SK-N-SH (cell line): ENCODE measurements at places on chromosomes 5 and 9. TPM values are rescaled to one million over a fixed set of nuclear protein-coding genes. Genes with fewer than 3 reads are reported as not detected.

- no peaks in the 10 kb centered on the region for H3K27me3 ChIP-seq
- H3K4me3 ChIP-seq = no peak overlapping the region
- H3K36me3 ChIP-seq = no peaks in the 10 kb centered on the region
- no peak overlapping the region for H3K27ac ChIP-seq
Observed at GRCh38 chr5:150266871-150267291, 22.7 kb downstream of the CAMK2A start.

The TIGD6 gene
- 4.7 and 4.8 TPM in 2 replicates for polyA plus RNA-seq

DNA sequence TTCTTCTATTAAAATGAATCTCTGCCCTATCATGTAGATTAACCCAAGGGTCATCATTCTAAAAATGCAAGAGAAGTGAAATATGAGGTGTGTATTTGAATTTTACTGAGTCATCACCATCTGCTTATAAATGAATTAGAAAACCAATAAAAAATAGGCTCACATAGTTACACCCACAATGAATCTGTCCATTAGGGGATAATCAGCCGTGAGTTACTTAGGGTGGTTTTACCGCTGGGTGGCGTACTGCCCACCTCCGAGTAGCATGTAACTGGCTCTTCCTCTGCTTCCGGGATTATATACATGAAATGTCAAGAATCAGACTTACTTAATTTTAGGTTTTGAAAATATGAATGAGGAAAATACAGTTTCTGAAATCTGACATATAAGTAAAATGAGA, 332.9 kb upstream of the CCNG1 start:
- no peaks in the 10 kb centered on the region for H3K27me3 ChIP-seq
- no peak overlapping the region for H3K4me3 ChIP-seq
- DNase-seq = no peak
- no peaks in the 10 kb centered on the region for H3K36me3 ChIP-seq

- no peaks in the 10 kb centered on the region for H3K36me3 ChIP-seq
- no peaks in the 10 kb centered on the region for H3K27me3 ChIP-seq
- H3K4me1 ChIP-seq = peaks cover 10% of the 10 kb centered on the region; the same call in 1 of the 2 replicates
- H3K27ac ChIP-seq = no peak overlapping the region
- no peak overlapping the region for H3K4me3 ChIP-seq
Observed at GRCh38 chr9:129583308-129584038, 37.4 kb downstream of the C9orf50 start.

GRCh38 chr5:35324679-35325078, 94.4 kb upstream of the PRLR start:
- no peaks in the 10 kb centered on the region for H3K27me3 ChIP-seq
- no peaks in the 10 kb centered on the region for H3K4me1 ChIP-seq
- H3K36me3 ChIP-seq = no peaks in the 10 kb centered on the region
- DNase-seq = no peak
- no peak overlapping the region for H3K27ac ChIP-seq

- no peaks in the 10 kb centered on the region for H3K27me3 ChIP-seq
- no peak overlapping the region for H3K4me3 ChIP-seq
- H3K36me3 ChIP-seq = peaks cover 3% of the 10 kb centered on the region
- DNase-seq = peak; percentile 14
Observed at GRCh38 chr9:26159575-26160392, 481.5 kb upstream of the TUSC1 start.

GRCh38 chr9:127407492-127407843, 10.5 kb downstream of the SLC2A8 start:
- H3K4me3 ChIP-seq = no peak overlapping the region
- H3K36me3 ChIP-seq = no peaks in the 10 kb centered on the region
- no peaks in the 10 kb centered on the region for H3K4me1 ChIP-seq
- no peak overlapping the region for H3K27ac ChIP-seq
- no peaks in the 10 kb centered on the region for H3K27me3 ChIP-seq
- DNase-seq = no peak

The WNK2 gene
- 0.12 and 0.36 TPM in 2 replicates for polyA plus RNA-seq

GRCh38 chr5:103745353-103746065, 182.9 kb upstream of the NUDT12 start:
- H3K4me3 ChIP-seq = no peak overlapping the region
- H3K27me3 ChIP-seq = no peaks in the 10 kb centered on the region
- DNase-seq = no peak
- no peaks in the 10 kb centered on the region for H3K36me3 ChIP-seq
- H3K27ac ChIP-seq = no peak overlapping the region
- no peaks in the 10 kb centered on the region; the same call in none of the 2 replicates for H3K4me1 ChIP-seq

The SLC45A2 gene
- polyA plus RNA-seq = 0.02 TPM in 1 of 2 replicates, not detected in the other

The PCDHB13 gene
- 0.85 and 0.88 TPM in 2 replicates for polyA plus RNA-seq

The EIF4E1B gene
- not detected in 2 replicates for polyA plus RNA-seq

DNA sequence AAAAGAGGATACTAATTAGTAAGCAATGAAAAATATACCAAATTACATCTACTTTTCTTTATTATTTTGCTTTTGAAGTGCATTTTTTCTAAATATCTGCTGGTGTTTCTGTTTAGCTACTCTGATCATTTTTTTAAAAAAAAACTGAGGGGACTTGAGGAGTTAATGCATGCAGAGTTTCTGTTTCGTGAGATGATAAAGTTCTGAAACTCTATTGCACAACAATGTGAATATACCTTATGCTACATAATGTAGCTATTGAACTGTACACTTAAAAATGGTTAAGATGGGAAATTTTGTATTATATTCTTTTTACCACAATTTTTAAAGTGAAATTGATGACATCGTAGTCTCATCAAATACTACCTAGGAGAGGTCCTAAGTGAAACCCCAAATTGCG, 288.3 kb upstream of the NR4A3 start:
- H3K4me3 ChIP-seq = no peak overlapping the region
- DNase-seq = no peak
- no peaks in the 10 kb centered on the region for H3K4me1 ChIP-seq
- H3K27ac ChIP-seq = no peak overlapping the region
- H3K27me3 ChIP-seq = no peaks in the 10 kb centered on the region
- H3K36me3 ChIP-seq = no peaks in the 10 kb centered on the region

GRCh38 chr5:87210076-87210475, 57.6 kb upstream of the RASA1 start:
- DNase-seq = no peak
- peaks cover 13% of the 10 kb centered on the region; the same call in 1 of the 2 replicates for H3K4me1 ChIP-seq
- peak overlapping the region; percentile 71 for H3K27ac ChIP-seq
- no peaks in the 10 kb centered on the region for H3K27me3 ChIP-seq
- no peaks in the 10 kb centered on the region for H3K36me3 ChIP-seq

The FBXL7 gene
- polyA plus RNA-seq = 6.3 and 7.0 TPM in 2 replicates

- no peak overlapping the region for H3K27ac ChIP-seq
- no peaks in the 10 kb centered on the region for H3K4me1 ChIP-seq
- H3K4me3 ChIP-seq = no peak overlapping the region
- no peaks in the 10 kb centered on the region for H3K27me3 ChIP-seq
- H3K36me3 ChIP-seq = no peaks in the 10 kb centered on the region
Observed at GRCh38 chr5:79774171-79774854, 84.7 kb downstream of the CMYA5 start.

DNA sequence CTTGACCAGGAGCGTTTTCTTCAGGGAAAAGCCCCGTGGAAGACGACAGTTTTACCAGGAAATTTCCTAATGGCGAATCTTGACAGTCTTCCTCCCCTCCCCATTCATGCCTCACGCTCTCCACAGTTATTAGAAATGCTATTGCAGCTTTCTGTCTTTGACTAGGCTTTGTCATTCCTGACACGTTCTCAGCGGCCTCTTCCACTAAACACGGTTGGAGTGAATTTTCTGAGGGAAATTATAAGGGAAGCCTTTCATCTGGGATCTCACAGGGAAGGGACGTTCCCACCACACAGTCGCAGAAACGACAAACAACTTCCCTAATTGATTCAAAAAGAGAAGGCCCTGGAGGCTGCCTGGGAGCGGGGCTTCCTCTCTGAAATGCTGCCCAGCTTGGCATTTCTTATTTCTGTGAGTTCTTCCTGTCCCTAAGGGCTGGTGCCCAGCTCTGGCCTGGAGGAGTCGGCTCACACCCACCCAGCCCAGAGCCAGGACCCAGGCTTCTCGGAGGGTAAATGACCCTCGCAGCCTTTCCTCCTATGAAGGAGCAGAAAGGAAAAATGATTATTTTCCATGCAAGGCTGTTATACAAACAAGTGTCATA, 57.1 kb upstream of the PPP1R26 start:
- H3K4me1 ChIP-seq = no peaks in the 10 kb centered on the region
- no peak overlapping the region for H3K27ac ChIP-seq
- no peak overlapping the region for H3K4me3 ChIP-seq
- H3K27me3 ChIP-seq = no peaks in the 10 kb centered on the region
- no peaks in the 10 kb centered on the region for H3K36me3 ChIP-seq

DNA sequence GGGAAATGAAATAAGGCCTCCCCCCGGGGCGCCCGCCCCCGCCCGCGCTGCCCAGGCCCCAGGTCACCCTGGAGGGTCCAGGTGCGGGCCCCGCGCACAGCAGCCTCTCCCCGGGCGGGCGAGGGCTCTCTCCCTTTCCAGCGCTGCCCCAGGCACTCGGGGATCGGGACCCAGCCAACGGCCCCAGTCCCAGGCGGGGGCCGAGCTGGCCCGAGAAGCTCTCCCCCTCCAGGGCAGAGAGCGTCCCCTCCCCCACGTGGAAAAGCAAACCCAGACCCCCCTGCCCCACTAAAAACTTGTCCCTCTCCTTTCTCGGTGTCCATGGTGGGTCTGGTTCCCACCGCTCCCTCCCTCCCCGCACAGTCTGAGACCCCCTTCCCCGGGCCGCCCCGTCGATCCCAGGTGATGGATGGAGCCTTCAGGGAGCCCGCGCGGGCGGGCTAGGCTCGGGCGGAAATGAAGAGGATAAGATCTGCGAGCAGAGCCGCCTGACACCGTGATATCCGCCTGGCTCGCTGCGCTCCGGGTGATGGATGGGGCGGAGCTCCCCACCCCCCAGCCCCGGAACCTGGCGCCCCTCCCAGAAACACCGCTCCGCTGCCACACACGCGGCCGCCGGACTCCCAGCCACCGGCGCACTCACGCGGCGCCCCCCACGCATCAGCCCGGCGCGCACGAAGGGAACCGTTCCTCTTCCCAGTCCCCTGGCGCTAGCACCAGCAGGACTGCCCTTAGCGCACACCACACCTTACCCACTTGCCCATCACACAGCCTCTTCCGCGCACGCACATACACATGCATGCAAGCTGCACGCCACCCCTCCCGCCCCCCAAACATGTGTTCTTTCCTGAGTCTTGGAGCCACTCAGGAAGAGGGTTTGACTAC, 81.7 kb upstream of the ZBTB43 start:
- peaks cover 12% of the 10 kb centered on the region; the same call in 1 of the 2 replicates for H3K27me3 ChIP-seq
- H3K4me1 ChIP-seq = peaks cover 10% of the 10 kb centered on the region; the same call in 1 of the 2 replicates
- peak; percentile 87 for DNase-seq
- peak overlapping the region; percentile 54; the same call in 1 of the 2 replicates for H3K4me3 ChIP-seq

- no peaks in the 10 kb centered on the region for H3K36me3 ChIP-seq
- no peaks in the 10 kb centered on the region for H3K27me3 ChIP-seq
- no peak overlapping the region for H3K27ac ChIP-seq
- H3K4me3 ChIP-seq = no peak overlapping the region
- DNase-seq = no peak
Observed at GRCh38 chr9:93601666-93602065, 25.3 kb downstream of the PHF2 start.

The POLR1E gene
- polyA plus RNA-seq = 38.8 and 42.1 TPM in 2 replicates

The PRDM9 gene
- not detected in 2 replicates for polyA plus RNA-seq

DNA sequence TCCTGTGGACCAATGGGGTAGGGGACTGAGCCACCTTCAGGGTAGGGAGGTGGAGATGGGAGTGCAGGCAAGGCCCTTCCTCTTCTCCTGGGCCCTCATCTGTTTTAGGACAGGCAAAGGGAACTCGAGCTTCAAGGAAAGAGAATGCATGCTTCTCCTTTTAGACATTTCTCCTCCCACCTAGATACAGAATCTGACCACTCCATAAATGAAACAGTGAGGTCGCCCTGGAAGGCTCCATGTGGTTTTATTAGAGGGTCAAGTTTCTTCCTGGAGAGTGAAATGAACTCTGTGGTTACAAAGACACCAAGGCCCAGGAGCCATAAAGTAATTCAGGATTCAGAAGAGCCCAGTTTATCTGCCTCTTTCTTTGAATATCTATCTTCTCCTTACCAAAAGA, 14.9 kb downstream of the LHFPL2 start:
- no peak for DNase-seq
- H3K4me3 ChIP-seq = no peak overlapping the region
- H3K4me1 ChIP-seq = peaks cover 47% of the 10 kb centered on the region
- peaks cover 38% of the 10 kb centered on the region for H3K36me3 ChIP-seq
- H3K27ac ChIP-seq = peak overlapping the region; percentile 15; the same call in 1 of the 2 replicates

GRCh38 chr9:123046406-123047195, 13.1 kb downstream of the GPR21 start:
- no peak overlapping the region for H3K4me3 ChIP-seq
- peaks cover 24% of the 10 kb centered on the region; the same call in 1 of the 2 replicates for H3K4me1 ChIP-seq
- H3K27me3 ChIP-seq = no peaks in the 10 kb centered on the region
- H3K27ac ChIP-seq = peak overlapping the region; percentile 23; the same call in 1 of the 2 replicates
- DNase-seq = no peak

GRCh38 chr9:100774962-100775361, 197.1 kb downstream of the CAVIN4 start:
- no peaks in the 10 kb centered on the region for H3K27me3 ChIP-seq
- DNase-seq = no peak
- no peaks in the 10 kb centered on the region for H3K36me3 ChIP-seq
- H3K4me3 ChIP-seq = no peak overlapping the region

GRCh38 chr9:128055344-128056040, 11.6 kb downstream of the NAIF1 start:
- no peak overlapping the region for H3K27ac ChIP-seq
- no peak for DNase-seq
- H3K4me3 ChIP-seq = no peak overlapping the region
- no peaks in the 10 kb centered on the region for H3K36me3 ChIP-seq

- no peak overlapping the region for H3K4me3 ChIP-seq
- no peaks in the 10 kb centered on the region for H3K27me3 ChIP-seq
- no peak overlapping the region for H3K27ac ChIP-seq
- DNase-seq = no peak
Observed at GRCh38 chr5:12902611-12903010, 998.4 kb upstream of the CTNND2 start.

The PNPLA7 gene
- 0.88 and 0.99 TPM in 2 replicates for polyA plus RNA-seq

GRCh38 chr5:160133071-160133917, 14.0 kb upstream of the PWWP2A start:
- H3K4me3 ChIP-seq = no peak overlapping the region
- no peak overlapping the region for H3K27ac ChIP-seq
- H3K27me3 ChIP-seq = no peaks in the 10 kb centered on the region
- no peaks in the 10 kb centered on the region for H3K36me3 ChIP-seq
- H3K4me1 ChIP-seq = no peaks in the 10 kb centered on the region
- no peak for DNase-seq

GRCh38 chr9:35395706-35396101, 94.2 kb upstream of the RUSC2 start:
- H3K4me1 ChIP-seq = no peaks in the 10 kb centered on the region; the same call in 1 of the 2 replicates
- peaks cover 16% of the 10 kb centered on the region; the same call in 1 of the 2 replicates for H3K36me3 ChIP-seq
- H3K4me3 ChIP-seq = no peak overlapping the region
- no peak for DNase-seq
- no peaks in the 10 kb centered on the region for H3K27me3 ChIP-seq

The CER1 gene
- not detected in 2 replicates for polyA plus RNA-seq
